Stimulated activated CD4-positive, alpha-beta T cell treated with anti-CD3 and anti-CD28 coated beads, Interleukin-15, amount 100 ng/mL, for 48 hours (primary cell): ENCODE measurements at places on chromosomes 16 and 17.

DNA sequence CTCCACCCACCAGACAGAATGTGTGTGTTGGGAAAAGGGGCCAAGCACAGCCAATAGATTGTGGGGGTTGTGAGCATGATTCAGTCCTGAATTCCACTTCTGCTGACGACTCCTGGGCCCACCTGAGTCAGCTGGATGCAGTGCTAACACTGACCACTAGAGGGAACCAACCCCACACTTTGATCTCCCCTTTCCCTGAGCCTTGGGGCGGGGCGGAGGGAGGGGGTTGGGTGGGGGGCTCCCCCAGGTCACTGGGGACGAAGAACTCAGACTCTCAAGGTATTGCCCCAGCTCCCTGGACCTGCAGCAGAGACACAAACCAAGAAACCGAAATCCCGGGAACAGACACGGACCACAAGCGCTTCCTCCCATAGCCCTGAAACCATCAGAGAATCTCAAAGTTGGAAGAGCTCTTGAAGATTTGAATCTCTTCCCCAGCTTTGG is 621 bp upstream of the CSHL1 start:
- no peak for DNase-seq

GRCh38 chr17:76441686-76442340 is 11.1 kb downstream of the UBE2O start:
- DNase-seq = no peak

DNA sequence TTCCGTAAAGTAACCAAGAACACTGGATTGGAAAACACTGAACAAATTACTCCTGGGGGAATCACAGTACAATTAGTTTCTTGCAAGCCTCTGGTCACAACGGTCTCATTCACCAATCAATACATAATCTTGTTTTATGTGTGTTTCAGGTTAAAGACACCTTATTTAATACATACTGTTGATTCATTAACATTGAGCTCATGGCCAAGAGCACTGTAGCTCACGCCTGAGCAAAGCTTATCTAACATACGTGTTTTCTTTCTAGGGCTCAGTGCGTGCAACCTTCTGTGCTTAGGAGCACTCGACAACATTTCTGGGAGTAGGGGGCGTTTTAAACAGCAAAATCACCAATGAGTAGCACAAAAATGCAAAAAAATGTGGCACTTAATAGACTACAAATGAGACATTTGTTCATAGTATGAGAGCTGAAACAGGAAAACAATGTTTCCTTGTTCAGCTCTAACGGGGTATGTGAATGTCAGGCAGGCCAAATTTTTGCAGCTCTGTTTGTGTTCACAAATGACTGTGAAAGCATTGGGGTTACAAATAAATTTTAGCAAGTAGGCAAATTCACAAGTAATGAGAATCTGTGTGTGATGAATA is 206.2 kb downstream of the CNTNAP4 start:
- no peak for DNase-seq

DNA sequence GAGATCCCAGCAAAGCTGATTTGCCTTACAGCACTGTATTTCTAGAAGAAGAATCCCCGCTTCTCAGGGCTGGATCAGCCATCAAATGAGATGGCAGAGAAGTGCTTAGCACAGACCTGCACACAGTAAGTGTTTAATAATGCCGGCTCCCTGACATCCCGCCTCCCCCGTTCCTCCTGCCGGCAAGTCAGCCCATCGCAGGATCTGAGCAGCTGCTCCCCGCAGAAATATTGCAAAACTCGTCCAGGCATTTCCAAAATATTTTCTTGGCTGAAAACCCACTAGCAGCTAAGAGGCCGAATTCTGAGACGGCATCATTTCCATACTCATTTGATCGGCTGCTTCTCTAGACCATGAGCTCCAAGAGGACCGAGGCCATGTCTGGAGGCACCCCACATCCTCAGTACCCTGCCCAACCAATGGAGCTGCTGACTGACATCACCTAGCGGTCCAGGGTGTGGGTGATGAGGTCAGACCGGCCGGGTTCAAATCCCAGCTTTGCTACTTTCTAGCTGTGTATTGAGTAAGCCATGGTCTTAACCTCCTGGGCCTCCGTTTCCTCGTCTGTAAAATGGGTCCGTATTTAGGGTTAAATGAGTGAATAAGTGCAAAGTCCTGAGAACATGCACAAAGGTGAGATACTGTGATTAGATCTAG is 251.5 kb downstream of the KATNIP start:
- DNase-seq = no peak

DNA sequence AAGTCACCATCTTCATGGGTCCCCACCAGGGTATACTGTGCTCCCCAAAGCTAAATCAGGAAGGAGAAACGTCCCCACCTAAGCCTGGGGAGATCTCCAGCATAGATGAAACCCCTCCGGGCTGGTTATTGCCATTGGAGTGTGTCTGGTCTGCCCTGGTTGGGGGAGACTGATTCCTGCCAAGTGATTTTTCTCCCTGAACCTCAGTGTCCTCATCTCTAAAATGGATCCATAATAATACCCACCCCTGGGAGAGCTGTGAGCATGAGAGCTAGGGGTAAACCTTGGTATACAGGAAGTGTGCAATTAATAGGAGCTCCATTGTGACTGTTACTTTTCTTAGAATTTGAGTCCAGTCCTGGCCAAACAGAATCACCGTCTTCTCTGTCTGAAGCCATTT is 111.1 kb downstream of the CMIP start:
- DNase-seq = no peak

GRCh38 chr16:4288148-4288921 is 15.5 kb upstream of the TFAP4 start:
- peak; percentile 51 for DNase-seq

DNA sequence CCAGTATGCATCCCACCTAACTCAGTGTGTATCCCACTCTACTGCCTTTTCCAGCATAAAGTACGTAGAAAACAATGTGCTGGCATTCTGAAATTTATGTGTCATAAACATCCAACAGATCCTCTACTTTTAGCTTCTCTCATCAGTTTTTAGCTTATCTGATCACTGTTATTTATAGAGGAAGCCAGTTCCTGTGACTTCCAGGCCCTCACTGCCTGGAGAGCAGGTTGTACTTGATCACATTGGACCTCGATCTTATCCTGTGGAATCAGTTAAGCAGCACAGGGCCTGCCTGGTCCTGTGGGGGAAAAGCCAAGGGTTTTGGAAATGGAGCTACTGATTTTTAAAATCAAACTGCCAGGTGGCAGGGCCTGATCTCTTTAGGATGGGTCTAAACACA is 30.8 kb downstream of the PRSS54 start:
- DNase-seq = no peak

- no peak for DNase-seq
Observed at GRCh38 chr16:441447-441846, 16.0 kb downstream of the RAB11FIP3 start.

DNA sequence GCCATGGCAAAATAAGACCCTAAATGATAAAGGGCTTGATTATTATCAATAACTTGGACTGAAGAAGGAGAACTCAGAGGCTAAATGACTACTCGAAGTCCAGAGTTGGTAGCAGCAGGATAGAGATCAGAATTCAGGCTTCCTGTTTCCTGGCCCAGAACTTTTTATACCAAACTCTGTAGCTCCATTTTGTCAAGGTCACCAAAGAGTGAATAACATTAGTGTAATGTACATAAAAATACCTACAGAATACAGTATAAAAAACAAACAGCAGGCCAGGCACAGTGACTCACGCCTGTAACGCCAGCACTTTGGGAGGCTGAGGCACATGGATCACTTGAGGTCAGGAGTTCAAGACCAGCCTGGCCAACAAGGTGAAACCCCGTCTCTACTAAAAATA is 79.0 kb downstream of the ARHGAP17 start:
- no peak for DNase-seq

- DNase-seq = no peak
Observed at GRCh38 chr17:19346351-19347255, 15.9 kb downstream of the B9D1 start.

DNA sequence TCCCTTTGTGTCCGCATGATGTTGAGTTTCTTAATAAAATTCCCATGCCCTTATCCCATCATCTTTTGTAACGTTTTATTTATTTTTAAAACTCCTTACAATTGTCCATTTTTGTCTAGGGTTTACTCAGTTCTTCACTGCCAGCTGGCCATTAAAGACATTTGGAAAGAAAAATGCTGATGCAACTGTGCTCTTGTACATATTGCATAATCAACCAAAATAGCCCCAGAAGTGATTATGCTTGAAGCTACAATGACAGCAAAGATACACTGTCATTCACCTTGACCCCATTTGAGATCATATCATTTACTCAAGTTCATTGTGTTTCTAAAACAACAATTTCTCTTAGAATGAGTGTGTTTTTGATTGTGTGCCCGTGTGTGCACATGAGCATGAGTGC is 1074.6 kb upstream of the RBFOX1 start:
- DNase-seq = no peak

DNA sequence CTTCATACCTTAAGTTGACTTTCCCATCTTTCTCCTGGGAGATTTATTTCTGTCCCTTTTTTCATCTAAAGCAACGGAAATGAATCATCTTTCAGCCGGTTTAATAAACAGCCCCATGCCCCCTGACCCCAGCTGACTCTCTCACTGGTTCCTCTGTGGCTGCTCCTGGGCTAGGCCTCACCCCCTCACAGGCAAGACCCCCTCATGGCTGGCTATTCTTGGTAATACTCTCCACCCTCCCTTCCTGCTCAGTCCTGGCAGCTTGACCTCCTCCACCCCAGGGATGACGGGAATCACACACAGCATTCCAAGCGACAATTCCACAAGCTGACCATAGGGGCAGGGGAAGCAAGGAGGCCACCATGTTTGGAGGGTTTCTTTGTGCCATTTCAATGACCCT is 1.5 kb upstream of the ADAP2 start:
- DNase-seq = no peak

- DNase-seq = no peak
Observed at GRCh38 chr17:47281216-47281615, 27.6 kb downstream of the ITGB3 start.

GRCh38 chr16:72715267-72715666 is 332.7 kb downstream of the ZFHX3 start:
- no peak for DNase-seq

GRCh38 chr17:42760652-42761581 is at the start of gene RAMP2:
TSS of gene RAMP2 (plus strand) at chr17:42761227. CDS start at chr17:42761262, 35 bp downstream.
- DNase-seq = no peak

DNA sequence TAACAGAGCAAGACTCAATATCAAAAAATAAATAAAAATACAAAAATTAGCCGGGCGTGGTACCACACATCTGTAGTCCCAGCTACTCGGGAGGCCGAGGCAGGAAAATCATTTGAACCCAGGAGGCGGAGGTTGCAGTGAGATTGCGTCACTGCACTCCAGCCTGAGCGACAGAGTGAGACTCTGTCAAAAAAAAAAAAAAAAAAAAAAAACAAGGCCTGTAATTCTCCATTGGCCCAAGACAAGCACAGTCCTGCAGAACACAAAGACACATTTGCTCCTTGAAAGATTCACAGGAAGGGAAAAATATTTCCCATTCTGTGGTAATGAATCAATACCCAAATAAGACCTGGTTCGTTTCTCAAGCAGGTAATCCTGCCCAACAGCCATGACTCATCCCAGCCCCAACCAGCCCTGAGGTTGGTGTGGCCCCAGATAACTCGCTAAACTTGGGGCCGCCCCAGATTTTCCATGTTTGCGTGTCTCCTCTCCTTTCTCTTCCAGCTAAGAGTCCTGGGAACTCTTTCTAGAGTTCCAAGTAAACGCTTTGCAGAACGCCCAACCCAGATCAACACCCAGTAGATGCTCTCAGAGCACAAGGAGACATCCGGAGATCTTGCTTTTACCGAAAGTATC is 40.3 kb upstream of the SNN start:
- no peak for DNase-seq

- no peak for DNase-seq
Observed at GRCh38 chr17:6075050-6075449, 4.9 kb downstream of the WSCD1 start.

DNA sequence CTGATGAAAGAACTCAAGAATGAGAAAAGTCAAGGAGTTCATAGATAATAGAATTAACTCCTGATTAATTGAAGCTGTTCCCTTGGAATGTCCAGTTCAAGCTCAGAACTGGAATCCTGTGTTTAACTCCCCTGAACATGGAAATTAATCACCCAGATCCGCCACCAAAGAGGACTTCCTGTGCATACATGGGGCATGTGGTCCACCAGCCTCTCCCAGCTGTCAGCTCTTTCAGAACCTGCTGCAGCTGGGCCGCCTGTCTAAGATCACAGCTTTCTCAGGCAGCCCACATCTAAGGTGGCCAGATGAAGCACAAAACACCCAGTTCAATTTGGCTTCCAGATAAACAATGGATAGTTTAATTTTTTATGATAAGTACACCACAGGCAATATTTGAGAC is 203.7 kb upstream of the COX10 start:
- DNase-seq = no peak

DNA sequence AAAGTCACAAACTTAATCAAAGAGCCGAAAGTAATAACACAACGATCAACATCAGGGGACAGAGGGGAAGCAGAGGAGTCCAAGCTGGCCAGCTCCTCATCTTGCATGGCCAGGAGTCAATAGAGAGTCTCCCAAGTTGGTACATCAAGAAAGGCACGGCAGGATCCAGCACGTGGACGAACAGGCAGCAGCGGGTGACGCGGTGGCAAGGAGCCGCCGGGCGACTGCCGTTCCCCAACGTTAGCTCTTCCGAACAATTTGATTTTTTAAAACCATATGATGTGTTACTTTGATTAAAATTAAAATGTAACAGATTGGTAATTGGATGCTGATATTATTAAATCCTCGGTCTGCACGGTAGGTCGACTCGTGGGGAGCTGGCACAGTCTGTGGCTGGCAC is 81.8 kb upstream of the DOC2B start:
- no peak for DNase-seq

GRCh38 chr17:66185862-66186261 is 6.1 kb downstream of the CEP112 start:
- DNase-seq = no peak

DNA sequence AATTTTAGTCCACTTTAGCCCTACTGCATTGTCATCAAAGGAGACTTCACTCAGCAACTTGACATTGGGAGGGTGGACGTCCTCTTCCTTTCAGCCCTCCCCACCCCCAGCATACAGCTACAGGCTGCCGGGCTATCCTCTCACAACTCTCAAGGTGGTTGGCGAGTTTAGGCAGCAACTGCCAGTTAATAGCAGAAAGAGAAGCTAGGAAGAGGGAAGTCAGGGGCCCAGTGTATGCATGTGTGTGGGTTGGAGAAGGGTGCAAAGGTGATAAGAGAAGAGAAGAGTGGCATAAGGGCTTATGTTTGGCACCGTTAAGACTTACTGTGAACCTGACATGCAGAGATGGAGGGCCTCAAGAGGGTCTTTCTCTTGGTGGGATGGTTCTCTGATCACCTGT is 31.8 kb downstream of the CCL4 start:
- DNase-seq = no peak

DNA sequence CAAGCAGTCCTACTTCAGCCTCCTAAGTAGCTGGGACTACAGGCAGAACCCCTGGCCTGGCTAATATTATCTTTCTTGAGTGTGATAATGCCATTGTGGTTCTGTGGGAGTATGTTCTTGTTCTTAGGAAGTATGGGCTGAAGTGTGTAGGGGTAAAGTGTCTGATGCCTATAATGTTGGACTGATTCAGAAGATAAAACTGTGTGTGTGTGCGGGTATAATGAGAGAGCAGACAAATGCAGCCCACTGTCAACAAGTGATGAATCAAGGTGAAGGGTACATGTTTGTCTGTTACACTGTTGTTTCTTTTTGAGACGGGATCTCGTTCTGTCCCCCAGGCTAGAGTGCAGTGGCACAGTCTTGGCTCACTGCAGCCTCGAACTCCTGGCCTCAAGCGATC is 127.5 kb downstream of the CLEC16A start:
- no peak for DNase-seq

GRCh38 chr16:69406780-69407331 is 17.6 kb upstream of the CYB5B start:
- DNase-seq = no peak

- peak; percentile 61 for DNase-seq
Observed at GRCh38 chr17:28405632-28406472, at the start of gene SLC46A1. TSS of gene SLC46A1 (minus strand) at chr17:28406212. CDS start at chr17:28406114, 98 bp downstream.
